ENCODE measurements at places on chromosomes 13 and 19.

DNA sequence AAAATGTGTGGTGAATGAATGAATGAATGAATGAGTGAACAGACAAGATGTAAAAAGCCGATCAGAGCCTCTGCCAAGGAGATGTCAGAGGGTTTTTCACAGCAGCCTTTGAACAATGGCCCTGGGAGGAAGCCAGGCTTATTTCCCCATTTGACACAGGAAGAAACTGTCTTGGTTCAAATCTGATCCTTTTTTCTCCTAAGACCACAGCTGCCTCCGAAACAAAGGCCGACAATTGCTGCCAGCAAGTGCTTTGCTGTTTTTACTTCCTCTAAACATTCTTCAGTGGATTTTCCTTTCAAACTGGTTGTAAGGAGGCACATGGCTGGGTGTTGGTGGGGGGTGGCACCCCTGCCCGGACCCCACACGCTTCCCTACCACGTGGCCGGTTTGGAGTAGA, 44.2 kb upstream of the HOMER3 start:
- no peak for DNase-seq

- no peak for DNase-seq
These were observed 4.1 kb downstream of the IGFL4 start for GRCh38 chr19:46036744-46037128.

- DNase-seq, result no peak
These were observed 148.9 kb downstream of the SOX1 start for GRCh38 chr13:112215871-112216270.

GRCh38 chr19:45380107-45380506, 9.7 kb upstream of the ERCC2 start:
- DNase-seq, result no peak

- no peak for DNase-seq
These were observed 199.2 kb downstream of the DLEU7 start for GRCh38 chr13:50644081-50644871.

DNA sequence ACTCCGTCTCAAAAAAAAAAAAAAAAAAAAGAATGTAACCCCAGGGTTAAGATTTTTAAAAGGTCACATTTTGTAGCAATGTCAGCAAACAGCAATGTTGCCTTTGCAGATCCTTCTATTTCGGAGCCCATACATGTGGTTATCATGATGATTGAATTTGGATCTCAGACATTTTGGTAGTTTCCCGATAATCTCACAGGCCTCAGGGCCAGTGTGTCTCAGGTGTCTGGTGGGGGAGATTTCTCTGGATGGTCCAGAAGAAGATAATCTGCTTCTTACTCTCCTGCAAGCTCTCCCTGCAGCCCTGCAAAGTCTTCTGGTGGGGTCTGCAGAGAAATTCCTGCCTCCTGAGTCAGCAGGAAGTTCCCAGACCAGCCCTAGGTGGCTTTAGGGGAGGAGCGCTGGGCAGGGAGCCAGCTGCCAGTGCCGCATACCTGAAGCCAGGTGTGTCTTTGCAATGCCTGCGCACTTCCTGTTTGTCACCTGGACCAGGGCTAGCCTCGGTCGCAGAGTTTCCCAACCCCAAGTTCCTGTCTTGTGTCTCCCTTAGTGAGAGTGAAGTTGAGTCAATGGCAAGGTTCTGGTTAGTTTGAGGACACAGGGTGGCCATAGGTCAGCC, 1.4 kb downstream of the SH2D3A start:
- DNase-seq, result peak; percentile 19

GRCh38 chr19:46435009-46435408, 6.3 kb upstream of the PNMA8C start:
- no peak for DNase-seq

DNA sequence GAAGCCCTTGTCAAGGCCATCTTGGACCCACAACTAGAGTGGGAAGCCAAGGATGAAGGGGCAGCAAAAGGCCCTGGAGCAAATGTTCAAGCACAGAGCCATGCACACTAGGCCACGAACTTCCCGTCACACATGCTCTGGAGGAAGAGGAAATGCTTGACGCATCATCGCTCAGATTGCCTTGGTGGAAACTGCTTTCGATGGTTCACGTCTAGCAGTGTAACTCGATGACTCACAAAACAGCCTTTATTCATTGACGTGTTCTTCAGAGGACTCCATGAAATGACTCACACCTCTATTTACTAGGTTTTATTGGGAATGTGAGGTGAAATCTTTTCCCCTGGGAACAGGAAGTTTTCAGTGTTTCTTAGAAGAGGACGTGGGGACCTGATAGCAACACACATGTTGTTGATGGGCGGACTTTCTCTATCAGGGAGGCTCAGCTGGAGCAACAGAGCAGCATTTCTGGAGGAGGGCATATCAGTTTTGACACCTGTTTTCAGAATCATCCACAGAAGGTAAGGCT, 79.8 kb upstream of the FLT1 start:
- DNase-seq, result peak; percentile 100

GRCh38 chr13:34179481-34179880, 361.5 kb downstream of the RFC3 start:
- DNase-seq, result peak; percentile 27

DNA sequence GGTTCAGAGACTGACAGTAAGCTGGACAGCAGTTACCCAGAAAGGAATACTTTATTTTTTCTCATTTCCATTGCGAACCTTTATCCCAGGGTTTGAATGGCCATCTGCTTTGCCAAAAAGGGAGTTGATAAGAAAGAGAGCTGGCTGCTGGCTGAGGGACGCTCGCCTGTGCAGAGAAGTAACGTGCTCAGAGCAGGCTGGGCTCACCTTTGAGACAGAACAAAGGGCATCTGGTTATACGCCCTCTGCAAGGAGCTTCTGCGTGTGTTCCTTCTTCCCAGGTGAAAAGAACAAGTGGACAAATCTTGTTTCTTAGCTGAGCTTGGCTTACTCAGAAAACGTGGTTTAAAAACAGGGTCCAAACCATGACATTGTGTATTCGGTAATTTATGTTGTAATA, 47.4 kb downstream of the EFNB2 start:
- no peak for DNase-seq

- peak; percentile 97 for DNase-seq
These were observed 1.7 kb upstream of the DNAJB1 start for GRCh38 chr19:14519860-14520407.

DNA sequence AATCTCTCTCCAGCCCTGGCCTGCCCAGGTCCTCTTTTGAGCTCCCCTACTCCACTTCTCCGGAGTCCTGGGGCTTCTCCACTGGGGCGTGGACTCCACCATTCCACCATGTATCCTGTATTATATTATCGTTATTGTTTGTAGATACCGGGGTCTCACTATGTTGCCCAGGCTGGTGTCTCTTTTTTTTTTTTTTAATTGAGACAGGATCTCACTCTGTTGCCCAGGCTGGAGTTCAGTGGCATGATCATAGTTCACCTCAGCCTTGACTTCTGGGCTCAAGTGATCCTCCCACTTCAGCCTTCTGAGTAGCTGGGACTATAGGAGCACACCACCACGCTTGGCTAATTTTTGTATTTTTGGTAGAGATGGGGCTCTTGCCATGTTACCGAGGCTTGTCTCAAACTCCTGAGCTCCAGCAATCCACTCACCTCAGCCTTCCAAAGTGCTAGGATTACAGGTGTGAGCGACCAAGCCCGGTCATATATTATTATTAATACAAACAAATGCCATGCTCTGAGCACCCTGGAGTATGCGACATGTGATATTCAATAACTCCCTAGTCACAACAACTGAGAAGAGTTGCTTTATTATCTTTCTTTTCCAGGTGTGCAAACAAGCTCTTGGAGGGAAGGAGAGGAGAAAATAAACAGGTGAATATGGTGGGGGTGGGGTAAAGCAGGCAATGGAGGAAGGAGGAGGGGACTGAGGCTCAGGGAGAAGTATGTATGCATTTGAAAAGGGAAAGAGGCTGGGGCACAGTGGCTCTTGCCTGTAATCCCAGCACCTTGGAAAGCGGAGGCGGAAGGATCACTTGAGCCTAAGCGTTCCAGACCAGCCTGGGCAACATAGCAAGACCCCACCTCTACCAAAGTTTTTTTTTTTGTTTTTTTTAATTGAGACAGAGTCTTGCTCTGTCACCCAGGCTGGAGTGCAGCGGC, 2.8 kb upstream of the CERS4 start:
- DNase-seq, result no peak

GRCh38 chr19:44951179-44952159, 3.7 kb upstream of the CLPTM1 start:
- peak; percentile 86 for DNase-seq

- peak; percentile 25 for DNase-seq
These were observed 1.1 kb downstream of the AKAP8L start for GRCh38 chr19:15417699-15418098.

GRCh38 chr13:94674609-94675348, 37.6 kb downstream of the SOX21 start:
- DNase-seq, result peak; percentile 65

DNA sequence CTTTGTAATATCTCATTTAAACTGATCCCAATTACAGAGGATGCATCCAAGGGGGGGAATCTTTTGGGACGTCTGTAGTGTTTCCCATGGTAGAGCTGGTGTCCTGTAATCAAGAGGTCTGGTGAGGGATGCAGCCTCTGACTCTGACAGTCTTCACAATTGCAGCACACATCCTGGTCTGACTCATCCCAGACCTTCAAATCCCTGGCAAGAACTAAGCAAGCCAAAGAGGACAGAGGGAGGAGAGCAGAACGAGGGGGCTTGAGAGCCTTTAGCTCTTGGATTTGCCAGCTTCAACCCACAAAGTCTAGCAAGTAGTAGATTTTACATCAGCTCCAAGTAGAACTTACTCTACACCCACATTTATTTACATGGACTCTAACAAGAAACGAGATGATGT, 17.3 kb upstream of the FCGBP start:
- peak; percentile 64 for DNase-seq

DNA sequence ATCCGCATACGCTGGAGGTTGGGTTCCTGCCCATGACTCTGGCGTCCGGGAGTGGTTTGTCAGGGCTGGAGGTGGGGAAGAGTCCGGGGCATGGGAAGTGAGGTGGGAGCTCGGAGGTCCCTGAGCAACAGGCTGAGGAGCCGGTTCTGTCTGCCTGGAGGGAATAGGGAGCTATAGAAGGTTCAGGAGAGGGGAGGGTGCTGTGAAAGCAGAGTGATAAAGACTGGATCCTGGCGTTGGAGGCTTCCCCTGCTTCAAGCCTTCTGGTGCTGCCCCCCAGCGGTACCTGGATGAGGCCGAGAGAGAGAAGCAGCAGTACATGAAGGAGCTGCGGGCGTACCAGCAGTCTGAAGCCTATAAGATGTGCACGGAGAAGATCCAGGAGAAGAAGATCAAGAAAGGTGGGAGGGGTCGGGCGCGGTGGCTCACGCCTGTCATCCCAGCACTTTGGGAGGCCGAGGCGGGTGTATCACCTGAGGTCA, 2.6 kb downstream of the HMG20B start:
- DNase-seq, result peak; percentile 66

- peak; percentile 4 for DNase-seq
These were observed 166.6 kb downstream of the NDFIP2 start for GRCh38 chr13:79647533-79647932.

- no peak for DNase-seq
These were observed 84.9 kb downstream of the RGCC start for GRCh38 chr13:41542281-41542680.

DNA sequence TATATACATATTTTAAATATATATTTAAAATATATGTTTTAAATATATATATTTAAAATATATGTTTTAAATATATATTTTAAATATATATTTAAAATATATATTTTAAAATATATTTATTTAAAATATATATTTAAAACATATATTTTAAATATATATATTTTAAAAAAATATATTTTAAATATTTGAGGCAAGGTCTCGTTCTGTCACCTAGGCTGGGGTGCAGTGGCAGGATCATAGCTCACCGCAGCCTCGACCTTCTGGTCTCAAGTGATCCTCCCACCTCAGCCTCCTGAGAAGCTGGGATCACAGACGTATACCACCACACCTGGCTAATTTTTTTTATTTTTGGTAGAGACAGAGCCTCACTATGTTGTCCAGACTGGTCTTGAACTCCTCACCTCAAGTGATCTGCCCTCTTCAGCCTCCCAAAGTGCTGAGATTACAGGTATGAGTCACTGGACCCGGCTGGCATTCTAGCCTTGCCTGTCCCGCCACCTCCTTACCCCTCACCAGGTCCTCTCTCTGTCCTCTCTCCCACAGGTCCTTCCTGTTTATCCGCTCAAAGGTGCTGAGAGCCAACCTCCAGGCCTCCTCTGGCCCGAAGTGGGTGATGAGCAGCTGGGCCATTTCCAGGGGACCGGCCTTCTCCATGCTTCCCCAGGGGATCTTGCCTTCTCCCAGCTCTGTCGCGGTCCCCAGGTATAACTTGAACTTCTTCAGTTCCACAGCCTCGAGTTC, 564 bp downstream of the NLRP12 start:
- no peak for DNase-seq

DNA sequence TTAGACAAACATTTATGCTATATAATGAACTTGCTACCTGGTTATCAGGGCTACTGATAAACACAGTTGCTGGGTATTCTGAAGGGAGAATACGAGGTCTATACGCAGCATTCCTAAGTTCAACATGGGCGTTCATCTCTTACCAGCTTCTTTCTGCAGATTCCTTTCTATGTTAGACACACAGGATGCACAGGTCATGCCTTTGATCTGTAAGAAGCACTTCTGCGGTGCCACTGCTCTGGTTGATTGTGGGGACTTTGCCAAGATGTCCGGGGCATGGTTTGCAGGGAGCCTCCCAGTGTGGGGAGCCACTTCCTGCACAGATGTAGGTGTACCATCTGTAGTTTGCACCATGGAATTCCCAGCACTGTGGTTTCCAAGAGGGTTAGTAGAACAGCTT, 40.9 kb downstream of the ATP7B start:
- DNase-seq, result no peak

GRCh38 chr19:9622531-9622930, 1.5 kb upstream of the ZNF561 start:
- DNase-seq, result no peak

DNA sequence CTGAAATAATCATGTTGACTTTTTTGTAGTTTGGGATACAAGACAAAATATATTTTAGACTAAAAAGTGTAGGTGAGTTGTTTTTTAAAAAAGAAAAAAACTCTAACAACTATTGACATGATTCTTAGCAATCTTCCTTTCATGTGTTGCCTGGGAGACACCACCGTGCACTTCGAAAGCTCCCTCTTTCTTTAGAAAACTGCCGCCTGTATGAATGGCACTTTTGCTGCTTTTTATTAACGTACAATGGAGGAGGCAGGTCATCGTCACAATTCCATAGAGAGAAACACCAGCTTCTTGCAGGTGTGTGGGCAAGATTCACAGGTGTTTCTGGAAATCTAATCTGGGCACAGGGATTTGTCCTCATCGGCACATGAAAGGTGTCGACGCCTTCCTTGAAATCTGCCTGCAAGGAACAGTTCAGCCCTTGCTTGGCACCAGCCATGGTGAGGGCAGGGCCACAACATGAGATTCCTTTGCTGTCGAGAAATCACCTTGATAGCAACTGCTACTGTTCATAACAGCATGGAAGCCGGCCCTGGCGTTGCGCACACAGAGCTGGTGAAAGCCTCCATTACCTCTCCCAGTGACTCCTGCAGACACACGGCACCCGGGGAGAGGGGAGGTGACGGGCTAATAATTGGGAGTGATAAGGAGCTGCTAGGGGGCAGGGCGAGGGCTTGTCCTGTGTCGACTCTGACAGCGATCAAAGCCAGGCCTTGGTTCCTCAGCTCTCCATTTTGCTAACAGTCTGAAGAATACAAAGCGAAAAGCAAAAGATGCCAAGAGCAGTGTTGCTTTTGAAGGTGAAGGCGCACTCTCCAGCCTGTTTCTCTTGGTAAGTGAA, 66.5 kb downstream of the EFNB2 start:
- DNase-seq, result no peak

- DNase-seq, result no peak
These were observed 740 bp upstream of the CCDC61 start for GRCh38 chr19:45994456-45994997.
